ENCODE measurements at places on chromosomes 3 and 15.

GRCh38 chr3:148360051-148360450 lies 337.7 kb upstream of the AGTR1 start:
- DNase-seq = no peak

- no peak for DNase-seq
Observed at GRCh38 chr3:53519065-53519709, 24.8 kb downstream of the CACNA1D start.

DNA sequence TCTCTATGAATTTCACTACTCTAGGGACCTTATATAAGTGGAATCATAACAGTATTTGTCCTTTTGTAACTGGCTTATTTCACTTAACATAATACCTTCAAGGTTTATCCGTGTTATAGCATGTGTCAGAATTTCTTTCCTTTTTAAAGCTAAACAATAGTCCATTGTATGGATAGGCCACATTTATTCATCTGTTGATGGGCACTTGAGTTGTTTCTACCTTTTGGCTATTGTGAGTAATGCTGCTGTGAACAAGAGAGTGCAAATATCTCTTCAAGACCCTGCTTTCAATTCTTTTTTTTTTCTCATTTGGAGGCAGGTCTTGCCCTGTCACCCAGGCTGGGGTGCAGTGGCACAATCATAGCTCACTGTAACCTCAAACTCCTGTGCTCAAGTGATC lies 56.5 kb downstream of the CHCHD6 start:
- DNase-seq = no peak

- no peak for DNase-seq
Observed at GRCh38 chr3:17602126-17602525, 140.3 kb downstream of the TBC1D5 start.

GRCh38 chr15:50077176-50077575 lies 41.9 kb downstream of the ATP8B4 start:
- no peak for DNase-seq

- DNase-seq = no peak
Observed at GRCh38 chr15:70625438-70625837, 137.9 kb downstream of the UACA start.

DNA sequence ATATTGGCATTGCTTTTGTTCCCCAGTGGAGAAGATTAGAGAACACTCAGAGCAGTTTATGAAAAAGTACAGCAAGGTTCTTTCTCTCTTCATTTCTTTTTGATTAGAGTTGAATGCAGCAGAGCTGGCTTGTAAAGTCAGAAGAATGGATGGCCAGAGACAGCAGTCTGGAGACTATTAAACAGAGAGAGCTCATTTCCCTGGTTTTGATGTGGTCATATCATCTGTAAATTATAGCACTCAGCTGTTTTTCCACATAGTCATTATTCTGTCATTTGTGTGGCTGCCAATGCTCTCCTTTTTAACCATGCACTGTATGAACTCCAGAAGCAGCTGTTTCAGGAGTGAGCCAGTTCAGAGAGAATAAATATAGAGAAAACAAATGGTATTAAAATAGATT lies 177.4 kb upstream of the CRBN start:
- no peak for DNase-seq

- DNase-seq = no peak
Observed at GRCh38 chr15:91988071-91988470, 134.6 kb downstream of the SLCO3A1 start.

DNA sequence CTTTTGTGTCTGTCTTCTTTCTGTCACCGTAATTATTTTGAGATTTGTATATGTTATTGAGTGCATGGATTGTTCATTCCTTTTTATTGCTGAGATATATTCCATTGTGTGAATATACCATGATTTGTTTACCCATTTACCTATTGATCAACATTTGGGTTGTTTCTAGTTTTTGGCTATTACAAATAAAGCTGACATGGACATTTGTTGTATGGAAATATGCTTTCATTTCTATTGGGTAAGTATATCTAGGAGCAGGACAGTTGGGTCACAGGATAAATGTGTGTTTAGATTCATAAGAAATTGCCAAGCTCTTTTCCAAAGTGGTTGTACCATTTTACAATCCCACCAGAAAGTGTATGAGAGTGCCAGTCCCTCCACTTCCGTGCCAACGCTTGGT lies 51.2 kb downstream of the PFN2 start:
- DNase-seq = no peak

DNA sequence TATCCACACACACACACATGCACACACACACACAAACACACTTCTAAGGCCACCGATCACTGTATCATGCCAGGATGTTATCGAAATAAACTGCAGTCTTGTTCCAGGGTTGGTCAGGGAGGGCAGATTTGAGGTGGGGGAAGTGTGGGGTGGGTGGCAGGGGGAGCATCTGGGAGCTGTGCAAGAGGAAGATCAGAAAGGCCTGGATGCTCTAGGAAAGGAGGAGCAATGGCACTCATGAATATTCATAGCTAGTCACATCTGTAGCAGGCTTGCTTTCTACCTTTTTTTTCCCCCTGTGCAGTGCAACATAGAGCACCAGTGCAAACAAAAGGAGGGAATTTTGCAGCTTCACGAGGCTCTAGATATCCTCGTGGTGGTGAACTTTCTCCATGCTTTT lies 84.9 kb downstream of the MEIS2 start:
- no peak for DNase-seq

GRCh38 chr3:152853196-152853595 lies 18.3 kb downstream of the P2RY1 start:
- no peak for DNase-seq

DNA sequence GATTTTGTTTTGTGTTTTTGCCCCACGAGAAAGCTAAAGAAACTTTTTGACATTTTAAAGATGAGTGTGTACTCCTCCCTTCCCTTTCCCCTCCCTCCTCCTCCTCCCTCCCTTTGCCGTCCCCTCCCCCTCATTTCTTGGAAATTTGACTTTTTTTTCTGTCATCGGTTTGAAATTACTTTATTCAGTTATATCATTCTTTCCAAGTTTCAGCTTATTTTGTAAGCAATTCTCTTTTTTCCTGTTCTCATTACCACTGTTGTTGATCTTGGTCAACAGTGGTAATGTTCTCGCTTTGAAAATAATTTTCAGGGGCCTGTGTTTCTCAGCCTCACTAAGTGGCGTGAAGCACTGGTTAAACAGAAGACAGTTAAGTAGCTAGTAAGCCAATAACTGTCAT lies 178.4 kb downstream of the AKAP13 start:
- no peak for DNase-seq

- DNase-seq = no peak
Observed at GRCh38 chr15:75182187-75183131, 19.2 kb upstream of the C15orf39 start.

DNA sequence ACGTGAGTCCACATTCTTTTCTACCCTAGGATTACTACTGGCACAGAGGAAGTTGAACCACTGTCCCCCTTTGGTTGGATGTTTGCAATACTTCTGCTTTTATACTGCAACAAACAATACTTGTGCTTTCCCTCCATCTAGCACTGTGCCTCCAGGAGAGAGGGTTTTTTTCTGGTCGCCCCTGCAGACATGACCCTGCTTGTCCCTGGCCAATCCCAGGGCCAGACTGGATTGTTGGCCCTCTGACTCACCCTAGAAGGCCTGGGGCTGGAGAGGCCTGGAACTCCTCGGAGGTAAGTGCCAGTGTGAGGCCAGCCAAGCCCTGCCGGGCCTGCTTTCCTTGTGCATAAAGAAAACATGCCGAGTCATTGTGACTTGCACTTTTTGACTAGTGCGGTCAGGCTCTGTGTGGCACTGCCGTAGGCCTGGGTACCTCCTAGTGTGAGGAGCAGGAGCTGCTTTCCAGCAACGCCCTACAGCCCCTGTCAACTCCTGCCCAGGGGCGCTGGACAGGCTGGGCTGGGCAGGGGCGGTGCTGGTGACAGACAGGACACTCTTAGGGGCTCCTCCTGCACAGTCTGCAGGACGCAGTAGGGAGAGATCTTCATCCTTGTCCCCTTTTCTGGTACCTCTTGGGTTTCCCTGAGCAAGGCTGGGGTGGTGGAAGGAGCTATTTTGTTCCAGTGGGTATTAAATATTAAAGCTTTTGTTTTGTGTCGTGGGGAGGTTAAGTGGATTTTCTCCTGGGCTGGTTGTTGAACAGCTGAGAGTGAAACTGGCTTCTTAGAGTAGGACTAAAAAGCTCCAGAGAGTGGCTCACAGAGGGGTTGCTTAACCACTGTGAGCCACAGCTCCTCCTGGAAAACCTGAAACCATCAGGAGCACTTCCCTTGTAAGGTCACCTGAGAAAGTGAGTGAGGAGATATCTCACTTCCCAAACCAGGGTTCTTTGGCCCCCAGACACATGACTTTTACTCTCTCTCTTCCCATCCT lies 14.4 kb upstream of the TKT start:
- peak; percentile 69 for DNase-seq

DNA sequence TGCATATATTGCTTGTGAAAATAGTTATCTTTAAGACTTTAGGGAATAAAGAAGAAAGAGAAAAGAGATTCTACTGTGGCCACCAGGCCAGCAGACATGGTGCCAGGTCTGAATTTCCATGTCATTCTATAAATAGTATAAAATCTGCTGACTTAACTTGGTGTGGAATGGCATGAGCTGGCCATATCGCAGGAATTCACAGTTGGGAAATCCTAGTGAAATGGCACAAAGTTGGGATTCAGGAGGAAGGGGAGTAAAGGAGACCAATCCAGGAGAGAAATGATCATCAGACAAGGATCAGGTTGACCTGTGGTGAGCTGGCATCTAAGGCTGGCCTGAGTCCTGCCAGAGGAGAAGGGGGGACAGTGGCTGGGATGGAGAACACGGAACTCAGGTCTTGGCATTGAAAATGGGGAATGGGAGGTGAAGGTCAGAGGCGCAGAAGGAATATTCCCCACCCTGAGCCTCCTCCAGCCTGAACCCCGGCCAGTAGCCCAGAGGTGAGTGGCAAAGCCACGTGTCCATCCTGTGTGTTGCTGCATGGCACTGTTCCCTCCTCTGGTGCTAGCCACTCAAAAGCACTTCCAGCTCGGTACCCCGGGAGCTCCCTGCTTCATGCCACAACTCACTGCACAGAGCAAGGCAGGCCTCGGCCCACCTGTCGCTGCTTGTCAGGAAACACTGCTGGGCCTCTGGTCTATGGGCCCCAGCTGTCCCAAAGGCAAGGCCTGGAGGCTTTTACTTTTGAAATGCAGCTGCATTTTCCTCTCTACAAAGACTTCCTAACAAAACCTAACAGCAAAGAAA lies 51.4 kb downstream of the SSUH2 start:
- no peak for DNase-seq

DNA sequence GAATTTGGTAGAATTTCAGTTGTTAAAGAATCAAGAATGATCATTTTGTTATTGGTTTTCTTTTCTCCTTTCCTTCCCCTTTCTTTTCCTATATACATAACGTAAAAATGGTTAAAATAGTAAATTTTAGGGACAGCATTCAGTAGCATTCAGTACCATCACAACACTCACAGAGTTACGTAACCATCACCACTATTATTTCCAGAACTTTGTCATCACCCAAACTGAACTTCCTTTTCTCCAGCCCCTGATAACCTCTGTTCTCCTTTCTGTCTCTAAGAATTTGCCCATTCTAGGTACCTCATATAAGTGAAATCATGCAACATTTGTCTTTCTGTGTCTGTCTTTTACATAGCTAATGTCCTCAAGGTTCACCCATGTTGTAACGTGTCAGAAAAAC lies 165.3 kb downstream of the AKAP13 start:
- DNase-seq = no peak

All from tibial nerve (tissue), 4 donors.